HFFc6 (cell line): ENCODE measurements at places on chromosomes 3 and 15. TPM values are rescaled to one million over a fixed set of nuclear protein-coding genes. Genes with fewer than 3 reads are reported as not detected.

The DUOXA1 gene
- total RNA-seq = 0.12 to 0.15 TPM in 2 of 3 replicates, not detected in the other

The CLDN16 gene
- 0.07 to 0.40 TPM in 2 of 3 replicates, not detected in the other for total RNA-seq

The BUB1B gene
- 11.0 to 27.4 TPM (median 22.0 TPM) in 3 replicates for total RNA-seq

The P2RY12 gene
- total RNA-seq = not detected in 3 replicates

The HGD gene
- total RNA-seq = 0.52 TPM in 1 of 3 replicates, not detected in the others

The CD47 gene
- 68.3 to 102 TPM (median 87.5 TPM) in 3 replicates for total RNA-seq
